ENCODE measurements at places on chromosomes 13 and 19.

DNA sequence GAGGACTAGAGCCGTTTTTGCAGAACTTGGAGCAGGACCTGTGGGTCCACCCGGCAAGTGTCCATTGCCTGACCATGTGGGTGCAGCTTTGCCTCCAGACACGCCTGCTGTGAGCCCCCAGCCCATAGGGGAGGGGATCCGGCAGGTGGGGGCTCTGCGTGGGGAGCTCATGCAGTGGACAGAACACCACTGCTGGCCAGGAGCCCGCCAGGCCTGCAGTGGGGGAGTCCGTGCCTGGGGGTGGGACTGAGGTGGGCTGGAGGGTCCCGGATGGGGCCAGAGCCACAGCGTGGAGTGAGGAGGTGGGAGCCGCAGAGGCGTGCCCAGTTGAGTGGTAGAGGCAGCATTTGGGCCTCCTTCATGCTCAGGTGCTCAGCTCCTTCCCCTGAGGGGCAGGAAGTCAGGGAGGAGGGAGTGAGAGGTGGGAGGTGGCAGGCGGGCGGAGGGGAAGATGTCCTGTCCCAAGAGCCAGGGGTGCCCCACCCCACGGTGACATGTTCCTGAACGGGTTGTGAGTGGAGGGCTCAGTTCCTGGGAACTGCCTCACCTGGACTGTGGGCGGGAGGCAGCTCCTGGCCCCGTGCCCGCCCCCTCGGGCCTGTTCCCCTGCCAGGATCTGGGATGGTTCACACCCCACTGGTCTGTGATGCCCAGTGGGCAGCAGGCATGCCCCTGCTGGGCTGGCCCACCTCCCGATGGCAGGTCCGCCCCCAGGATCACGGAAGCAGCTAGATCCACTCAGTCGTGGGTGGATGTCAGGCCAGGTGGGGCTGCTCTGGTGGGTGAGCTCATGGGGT is 8.8 kb downstream of the ADAT3 start:
- no peak for DNase-seq

- DNase-seq, result no peak
Measured at GRCh38 chr19:17482877-17483604, 12.7 kb downstream of the SLC27A1 start.

GRCh38 chr13:99746637-99747402 is 224.7 kb downstream of the ZIC5 start:
- no peak for DNase-seq

- no peak for DNase-seq
Measured at GRCh38 chr19:29489172-29489951, 36.4 kb upstream of the VSTM2B start.

GRCh38 chr13:73532987-73533510 is 474.2 kb downstream of the KLF5 start:
- no peak for DNase-seq

DNA sequence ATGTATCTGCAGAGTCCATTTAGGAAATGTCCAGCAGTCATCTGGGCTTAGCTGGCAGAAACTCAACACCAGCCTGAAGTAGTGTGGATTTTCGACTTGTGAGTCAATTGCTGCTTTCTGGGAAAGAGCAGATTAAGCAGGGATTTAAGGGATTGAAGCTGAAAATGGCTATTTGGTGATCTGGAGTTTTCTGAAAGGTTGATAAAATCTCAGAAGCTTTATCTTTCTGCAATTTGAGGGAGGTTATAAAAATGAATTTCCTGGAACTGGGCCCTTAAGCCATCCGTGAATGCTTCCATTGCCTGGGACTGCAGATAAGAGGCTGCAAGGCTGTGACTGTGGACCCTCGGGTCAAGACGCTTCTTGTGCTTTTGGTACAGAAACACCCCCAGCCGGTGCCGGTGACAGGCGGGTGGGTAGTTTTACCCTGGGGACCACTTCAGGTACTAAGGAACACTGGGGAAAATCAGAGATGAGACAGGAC is 61.5 kb downstream of the COL4A1 start:
- DNase-seq, result peak; percentile 57

DNA sequence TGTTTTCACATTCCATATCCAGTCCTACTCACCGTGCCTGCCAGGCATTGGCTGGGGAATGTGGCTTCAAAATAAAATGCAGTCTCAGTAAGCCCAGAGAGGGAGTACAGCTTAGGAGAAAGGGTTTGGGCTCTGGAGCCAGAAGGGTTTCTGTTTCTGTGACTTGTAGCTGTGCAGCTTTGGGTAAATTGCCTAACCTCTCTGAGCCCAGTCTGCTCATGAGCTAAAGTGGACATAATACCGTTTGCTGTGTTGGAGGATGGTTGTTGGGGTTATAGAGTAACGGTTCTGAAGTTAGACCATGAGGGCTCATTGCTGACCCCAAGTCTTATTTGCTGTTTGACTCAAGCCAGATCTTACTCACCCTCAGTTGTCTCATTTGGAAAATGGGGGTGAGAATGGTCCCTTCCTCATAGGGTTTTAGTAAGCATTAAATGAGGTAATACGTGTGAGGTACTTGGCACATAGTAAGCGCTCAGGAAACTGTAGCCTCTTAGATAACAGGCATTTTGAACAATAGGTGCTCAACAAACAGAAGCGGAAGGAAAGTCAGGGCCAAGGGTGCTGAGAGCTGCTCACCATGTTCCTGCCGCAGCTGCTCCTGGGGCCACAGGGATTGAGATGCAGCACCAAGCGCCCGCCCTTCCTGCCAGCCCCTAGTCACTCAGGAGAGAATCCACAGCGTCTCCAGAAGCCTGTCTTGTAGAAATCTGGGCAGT is 45.5 kb downstream of the C13orf42 start:
- DNase-seq, result no peak

DNA sequence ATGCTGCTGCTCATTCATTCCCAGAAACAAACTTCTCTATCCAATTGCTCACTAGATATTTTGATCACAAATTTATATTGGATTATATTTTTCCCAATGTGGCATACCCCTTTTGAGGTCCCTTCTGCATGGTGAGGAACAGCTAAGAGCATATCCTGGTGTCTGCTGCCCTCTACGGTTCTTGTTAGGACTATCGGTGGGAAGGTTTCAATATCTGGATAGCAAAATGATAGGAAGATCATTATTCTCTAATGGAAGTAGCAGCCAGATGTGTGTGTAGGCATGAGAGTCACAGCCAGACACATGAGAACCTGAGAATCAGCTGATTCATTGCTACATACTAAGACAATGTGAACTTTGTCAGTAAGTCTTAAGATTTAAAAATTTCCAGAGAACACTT is 1422.4 kb upstream of the MIR17HG start:
- peak; percentile 7 for DNase-seq

- DNase-seq, result no peak
Measured at GRCh38 chr19:5814852-5815246, 10.0 kb downstream of the NRTN start.

DNA sequence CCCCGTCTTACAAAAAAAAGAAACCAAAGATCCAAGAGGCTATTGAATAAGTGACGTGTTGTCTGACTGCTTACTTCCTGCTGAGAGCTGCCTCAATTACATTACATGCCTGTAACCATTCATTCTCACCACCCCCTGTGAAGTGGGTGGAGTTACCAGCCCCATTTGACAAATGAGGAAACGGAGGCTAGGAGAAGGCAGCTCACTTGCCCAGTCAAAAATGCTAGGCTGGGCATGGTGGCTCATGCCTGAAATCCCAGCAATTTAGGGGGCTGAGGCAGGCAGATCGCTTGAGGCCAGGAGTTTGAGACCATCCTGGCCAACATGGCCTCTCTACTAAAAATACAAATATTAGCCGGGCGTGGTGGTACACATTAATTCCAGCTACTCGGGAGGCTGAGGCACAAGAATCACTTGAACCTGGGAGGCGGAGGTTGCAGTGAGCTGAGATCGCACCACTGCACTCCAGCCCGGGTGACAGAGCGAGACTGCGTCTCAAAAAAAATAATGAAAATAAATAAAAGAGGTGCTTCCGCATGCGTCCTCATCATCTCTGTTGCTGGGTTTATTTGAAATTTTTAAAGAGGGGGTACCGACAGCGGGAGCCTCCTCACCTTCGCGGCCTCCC is 499 bp downstream of the LSM7 start:
- peak; percentile 93 for DNase-seq

- DNase-seq, result no peak
Measured at GRCh38 chr13:43377149-43377548, 353.8 kb downstream of the DNAJC15 start.

DNA sequence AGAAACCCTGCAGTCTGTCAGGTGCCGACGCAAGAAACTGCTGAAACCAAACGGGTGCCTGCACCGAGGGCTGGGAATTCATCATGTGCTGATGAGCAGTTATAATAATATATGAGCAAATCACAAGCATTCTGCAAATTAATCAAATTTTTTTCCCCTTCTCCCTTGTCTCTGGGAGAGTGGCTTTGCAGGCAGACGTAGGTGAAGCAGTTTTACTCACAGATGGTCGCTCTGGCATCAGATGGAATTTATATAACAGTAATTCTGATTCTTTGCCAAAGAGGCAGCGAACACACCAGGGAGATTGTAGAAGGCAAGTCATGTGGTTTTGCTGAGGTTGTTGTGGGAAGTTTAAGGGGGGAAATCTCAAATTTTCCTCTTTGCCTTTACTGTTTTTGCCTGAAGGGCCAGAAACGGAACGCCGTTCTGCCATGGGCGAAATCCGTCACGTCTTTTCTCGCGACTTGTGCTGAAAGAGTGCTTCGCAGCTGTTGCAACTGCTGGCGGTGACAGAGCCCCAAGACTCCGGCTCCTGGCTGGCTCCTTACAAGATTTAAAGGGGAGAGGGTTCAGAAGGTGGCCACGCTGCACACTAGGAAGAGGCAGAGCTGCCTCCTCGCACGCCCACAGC is 320.1 kb downstream of the ZNF536 start:
- DNase-seq, result peak; percentile 41

- DNase-seq, result no peak
Measured at GRCh38 chr13:106915146-106915545, 347.2 kb upstream of the ARGLU1 start.

GRCh38 chr19:20103091-20103740 is 25.4 kb downstream of the ZNF90 start:
- no peak for DNase-seq

DNA sequence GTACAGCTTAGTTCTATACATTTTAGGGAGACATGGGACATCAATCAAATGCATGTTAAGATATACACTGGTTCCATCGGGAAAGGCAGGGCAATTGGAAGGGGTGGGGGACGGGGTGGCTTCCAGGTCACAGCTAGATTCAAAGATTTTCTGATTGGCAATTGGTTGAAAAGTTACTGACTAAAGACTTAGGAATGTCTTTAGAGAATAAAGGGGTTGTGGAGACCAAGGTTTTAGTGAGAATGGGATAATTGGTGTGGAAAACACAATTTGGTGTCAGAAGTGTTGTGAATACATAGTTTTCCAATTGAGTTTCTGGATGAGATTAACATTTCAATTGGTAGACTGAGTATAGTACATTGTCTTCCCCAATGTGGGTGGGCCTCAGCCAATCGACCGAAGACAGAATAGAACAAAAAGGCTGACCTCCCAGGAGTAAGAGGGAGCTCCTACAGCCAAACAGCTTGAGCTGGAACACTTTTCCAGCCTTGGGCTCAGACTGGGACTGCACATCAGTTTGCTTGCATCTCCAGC is 988 bp upstream of the CCDC169 start:
- DNase-seq, result no peak

DNA sequence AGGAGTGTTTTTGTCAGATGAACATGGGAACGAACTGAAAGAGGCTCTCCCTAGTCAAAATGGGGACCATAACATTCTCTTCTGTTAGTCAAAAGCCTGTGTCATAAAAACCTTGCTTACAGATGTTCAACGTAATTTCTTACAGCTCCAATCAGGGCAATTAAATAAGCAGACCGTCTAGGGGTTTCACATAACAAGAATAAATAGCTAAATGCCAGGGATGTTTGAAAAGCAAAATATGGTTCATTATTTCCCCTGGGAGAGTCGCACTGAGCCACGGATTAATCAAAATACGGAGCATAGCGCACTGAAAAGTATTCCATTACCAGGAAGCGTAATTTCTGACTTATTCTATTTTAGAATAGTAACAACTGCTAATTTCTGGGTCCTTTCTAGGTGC is 63.7 kb upstream of the MRI1 start:
- DNase-seq, result no peak

- DNase-seq, result peak; percentile 42
Measured at GRCh38 chr19:51689751-51690453, 3.2 kb upstream of the SPACA6 start.

GRCh38 chr19:35246466-35247092 is 2.2 kb upstream of the LSR start:
- DNase-seq, result no peak

DNA sequence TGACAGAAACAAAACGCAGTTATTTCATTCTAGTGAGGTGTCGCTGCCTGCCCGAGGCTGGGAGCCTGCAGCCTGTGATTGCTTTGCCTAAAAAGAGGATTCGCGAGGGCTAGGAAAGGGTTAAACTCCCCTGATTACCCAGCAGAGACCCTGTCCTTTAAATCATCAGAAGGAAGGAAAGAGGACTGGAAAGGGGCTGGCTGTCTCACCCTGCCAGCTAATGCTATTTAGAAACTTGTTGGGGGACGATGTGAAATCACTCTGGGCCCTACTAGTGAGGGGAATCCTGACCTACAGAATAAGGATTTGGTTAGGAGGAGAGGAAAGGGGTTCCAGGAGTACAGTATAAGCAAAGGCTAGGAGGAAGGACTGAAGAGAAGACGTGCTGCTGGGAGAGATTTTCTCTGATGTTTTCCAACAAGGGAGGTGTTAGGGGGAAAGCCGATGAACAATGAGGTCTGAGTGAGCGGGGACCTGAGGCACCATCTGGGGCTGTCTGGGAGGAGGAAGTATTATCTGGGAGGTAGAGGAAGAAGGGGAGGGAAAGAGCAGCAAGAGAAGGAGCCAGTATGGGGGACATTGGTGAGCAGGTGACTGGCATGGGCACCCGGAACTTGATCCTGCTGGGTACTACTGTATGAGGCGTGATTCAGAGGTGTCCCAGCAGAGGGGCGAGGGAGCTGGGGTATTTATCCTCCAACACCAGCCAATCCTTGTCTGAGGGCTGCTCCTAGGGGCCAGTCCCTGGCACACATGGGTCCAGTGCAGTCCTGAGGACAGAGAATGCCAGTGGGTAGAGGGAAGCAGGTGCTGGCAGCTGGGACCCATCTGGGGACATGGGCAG is 55.7 kb upstream of the PTPRS start:
- no peak for DNase-seq

DNA sequence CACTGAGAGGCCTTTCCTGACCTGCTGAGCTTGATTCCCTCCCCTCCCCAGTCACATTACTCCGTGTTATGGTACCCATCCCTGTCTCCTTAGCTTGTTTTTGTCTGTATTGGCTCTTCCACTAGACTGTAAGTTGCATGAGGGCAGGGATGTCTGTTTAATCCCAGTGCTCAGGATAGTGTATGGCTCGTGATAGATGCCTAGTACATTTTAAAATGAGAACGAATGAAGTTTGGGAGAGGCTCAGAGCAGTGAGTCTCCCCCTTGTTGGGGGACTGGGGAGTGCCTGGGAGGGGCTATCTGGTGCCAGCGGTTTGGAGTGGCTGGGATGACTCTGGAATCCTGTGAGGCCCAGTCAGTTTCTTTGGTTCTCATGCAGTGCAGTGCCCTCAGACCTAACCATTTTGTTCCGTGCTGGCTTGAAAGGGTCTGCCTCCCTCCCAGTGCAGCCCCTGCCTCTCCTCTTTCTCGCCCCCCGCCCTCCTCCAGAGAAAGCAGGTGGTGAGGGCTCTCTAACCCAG is 35.5 kb downstream of the ACTN4 start:
- DNase-seq, result peak; percentile 21
